ENCODE measurements at places on chromosomes 5 and 9.

DNA sequence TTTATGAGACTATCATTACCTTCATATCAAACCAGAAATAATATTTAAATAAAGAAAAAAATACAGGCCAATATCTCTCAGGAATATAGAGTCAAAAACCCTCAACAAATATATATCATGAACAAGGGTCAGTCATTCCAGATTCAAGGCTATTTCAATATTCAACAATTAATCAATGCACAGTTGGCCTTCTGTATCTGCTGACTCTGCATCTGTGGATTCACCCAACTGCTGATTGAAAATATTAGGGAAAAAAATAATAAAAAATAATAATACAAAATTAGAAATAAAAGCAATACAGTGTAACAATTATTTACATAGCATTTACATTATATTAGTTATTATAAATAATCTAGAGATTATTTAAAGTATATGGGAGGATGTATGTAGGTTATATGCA, 1114.0 kb downstream of the CDH12 start:
- DNase-seq: no peak

- no peak for DNase-seq
These were observed 141.4 kb downstream of the LRRC70 start for GRCh38 chr5:62720031-62720441.

DNA sequence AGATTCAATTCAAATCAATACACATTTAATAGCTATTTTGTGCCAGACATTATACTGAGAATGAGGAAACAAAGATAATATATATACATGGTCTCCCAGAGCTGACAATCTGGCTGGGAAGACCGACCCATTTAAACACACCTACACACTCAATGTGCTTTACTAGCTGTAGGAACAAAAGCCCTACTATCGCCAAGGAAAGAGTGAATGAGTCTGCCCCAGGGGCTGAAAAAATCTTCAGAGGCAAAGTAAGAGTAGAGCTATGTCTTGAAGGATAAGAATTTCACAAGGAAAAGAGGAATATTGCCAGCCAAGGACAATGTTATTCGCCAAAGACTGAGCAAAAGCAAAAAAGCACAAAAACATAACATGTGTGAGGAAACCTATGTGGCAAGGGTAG, 6.6 kb downstream of the PFDN1 start:
- no peak for DNase-seq

DNA sequence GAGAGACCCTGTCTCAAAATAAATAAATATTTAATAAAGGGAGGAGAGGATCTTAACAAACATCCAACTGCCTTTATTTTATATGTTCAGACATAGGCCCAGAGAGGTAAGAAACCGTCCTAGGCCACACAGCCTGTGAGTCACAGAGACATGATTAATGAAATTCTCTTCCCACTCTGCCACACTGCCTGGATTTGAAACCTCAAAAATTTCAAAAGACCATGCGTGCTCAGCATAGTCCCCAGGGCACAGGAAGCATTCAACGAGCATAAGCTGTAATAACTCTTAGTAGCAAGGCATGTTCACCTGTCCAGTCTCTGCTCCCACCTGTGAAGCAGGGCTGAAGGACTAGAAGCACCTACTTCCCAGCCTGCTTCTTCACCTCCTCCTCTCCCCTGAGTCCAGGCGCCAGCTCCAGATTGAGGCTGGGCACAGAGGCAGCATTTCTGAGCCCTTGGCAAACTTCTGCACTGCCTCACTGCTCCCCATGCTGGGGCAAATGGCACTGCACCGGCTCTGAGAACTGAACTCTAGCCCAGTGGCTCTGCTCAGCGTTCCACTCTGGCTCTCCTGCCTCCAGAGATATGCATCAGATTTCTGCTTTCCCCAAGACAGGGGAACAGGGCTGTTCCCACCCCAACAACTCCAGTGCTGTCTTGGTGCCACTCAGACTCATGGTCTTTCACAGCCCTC, 1.1 kb downstream of the FAT2 start:
- no peak for DNase-seq

- no peak for DNase-seq
These were observed 15.6 kb downstream of the GFRA3 start for GRCh38 chr5:138258704-138259292.

All from brain (organoid and tissue), 16 donors.